T-helper 1 cell (primary cell): ENCODE measurements at places on chromosomes 6 and 20.

DNA sequence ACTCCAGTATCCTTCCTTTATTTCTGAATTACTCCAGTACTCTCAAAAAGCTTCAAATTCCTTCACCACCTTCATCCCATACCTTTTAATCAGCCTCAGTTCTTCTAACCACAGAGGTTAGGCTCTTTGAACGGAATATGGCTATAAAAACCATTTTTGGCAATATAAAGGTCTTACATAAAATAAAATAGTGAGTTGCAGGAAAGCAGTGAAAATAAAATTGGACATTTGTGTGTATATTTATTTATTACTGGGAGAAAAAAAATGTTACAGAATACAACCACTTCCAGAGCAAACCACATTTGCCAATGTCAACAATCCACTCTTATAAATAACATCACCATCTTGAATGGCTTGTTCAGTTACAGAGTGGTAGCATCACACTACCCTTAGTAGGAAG, 7.7 kb downstream of the HDDC2 start:
- DNase-seq, result no peak

DNA sequence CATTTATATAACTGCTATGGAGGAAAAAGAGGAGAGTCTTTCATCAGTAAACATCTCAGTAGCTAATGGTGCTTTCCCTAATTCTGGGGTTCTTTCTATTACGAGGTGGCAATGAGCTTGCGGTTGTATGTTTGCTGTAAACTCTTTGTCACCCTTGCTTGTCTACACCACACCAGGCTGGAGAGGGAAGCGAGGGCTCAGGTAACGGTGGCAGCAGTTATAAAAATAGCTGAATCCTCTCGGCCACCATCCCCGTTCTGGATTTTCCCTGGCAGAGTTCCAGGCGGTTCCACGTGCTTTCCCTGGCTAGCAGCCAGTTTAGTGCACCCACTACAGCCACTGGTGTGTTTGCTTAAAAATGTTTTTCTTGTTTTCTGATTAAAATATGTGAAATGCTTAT, 39.0 kb downstream of the MAS1 start:
- peak; percentile 46 for DNase-seq

- DNase-seq, result no peak
These were observed 32.0 kb upstream of the PCMTD2 start for GRCh38 chr20:64223526-64224067.

DNA sequence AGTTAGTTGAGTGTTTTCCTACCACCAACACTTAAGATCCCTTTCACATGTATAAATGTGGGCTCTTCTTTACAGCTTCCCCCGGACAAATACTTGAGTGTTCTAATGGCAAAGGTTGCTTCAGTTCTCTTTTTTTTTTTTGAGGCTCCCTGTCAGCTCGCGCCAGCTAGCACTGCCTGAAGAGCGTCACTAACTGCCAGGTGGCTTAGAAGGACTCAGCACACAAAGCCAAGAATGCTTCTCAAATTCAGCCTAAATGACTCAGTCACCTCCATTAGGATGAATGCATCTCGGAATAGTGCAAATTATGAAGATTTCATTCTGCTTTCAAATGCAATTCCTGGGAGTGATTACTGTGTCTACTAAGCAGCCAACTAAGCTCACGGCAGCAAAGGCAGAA, 150.7 kb upstream of the BTBD3 start:
- no peak for DNase-seq

GRCh38 chr6:150395388-150396009, 26.7 kb downstream of the IYD start:
- peak; percentile 6 for DNase-seq

DNA sequence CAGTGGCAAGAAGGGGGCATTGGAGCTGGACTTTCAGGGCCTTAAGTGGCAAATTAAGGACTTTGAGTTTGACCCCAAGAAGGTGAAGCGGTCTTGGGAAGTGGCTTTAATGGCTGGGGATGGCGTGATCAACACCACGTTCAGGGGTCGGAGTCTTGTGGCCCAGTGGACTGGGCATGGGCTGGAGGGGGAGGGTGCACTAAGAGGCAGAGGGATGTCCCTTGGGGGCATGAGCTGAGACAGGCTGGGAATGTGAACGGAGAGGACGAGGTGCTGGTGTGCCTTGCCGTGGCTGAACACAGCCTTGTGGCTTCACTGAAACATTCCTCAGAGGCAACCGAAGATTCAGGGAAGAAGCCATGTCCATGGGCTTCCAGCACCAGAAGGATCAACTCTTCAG, 227.0 kb downstream of the SYNDIG1 start:
- DNase-seq, result no peak

- no peak for DNase-seq
These were observed 1.8 kb downstream of the WDR46 start for GRCh38 chr6:33286946-33287914.
